ENCODE measurements at places on chromosomes 3 and 15.
A peak's percentile ranks its signal among the peaks of the same experiment; 100 is the strongest.

DNA sequence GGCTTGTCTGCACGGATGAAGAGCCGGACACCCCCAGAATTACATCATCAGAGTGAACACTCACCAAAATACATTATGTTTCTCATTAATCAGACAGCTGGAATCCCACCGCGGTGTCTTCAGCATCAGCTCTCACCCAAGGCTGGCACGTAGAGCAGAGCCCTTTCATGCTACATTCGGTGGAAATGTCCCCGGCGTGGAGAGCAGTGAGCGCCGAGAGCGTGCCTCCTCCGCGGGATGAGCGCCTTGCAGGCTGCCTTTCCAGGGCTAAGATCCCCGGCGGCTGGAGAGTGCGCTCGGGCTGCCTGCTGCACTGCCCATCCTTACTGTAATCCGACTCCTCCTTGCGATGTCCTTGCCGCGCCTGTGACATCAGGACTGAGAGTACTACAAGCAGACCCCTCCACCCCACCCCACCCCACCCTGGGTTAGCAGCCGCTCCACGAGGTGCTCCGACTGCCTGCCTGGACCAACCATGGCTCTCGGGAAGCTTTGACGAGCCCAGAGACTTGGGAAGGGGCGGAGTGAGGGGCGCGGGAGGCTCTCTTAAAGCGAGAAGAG lies at the start of gene ZNF385D:
TSS of gene ZNF385D (minus strand) at position 380 of the 561 bp plus-strand sequence. CDS start at position 86, 294 bp downstream.
- DNase-seq = peak; percentile 71

DNA sequence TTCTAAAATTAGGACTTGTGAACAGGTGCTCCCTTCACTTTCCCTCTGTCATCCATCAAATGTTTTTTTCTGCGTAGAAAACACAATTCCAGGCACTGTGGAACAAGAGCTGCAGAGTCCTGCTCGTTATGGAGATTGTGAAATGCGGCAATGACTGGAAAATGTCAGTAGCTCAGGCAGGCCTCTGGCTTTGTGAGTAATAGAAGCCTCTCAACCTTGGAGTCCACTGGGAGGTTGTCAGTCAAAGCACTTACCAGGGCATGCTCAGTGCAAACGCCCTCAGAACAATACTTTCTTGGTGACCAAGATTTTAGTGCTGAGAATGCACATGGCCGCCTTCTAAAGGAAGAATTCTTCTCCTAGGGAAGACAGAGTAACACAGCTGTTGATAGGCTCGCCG lies 26.7 kb upstream of the MED12L start:
- no peak for DNase-seq

- no peak for DNase-seq
Measured at GRCh38 chr3:108946292-108947285, 7.1 kb downstream of the GUCA1C start.

- DNase-seq = peak; percentile 31
Measured at GRCh38 chr3:17033516-17034168, 148.9 kb downstream of the PLCL2 start.

DNA sequence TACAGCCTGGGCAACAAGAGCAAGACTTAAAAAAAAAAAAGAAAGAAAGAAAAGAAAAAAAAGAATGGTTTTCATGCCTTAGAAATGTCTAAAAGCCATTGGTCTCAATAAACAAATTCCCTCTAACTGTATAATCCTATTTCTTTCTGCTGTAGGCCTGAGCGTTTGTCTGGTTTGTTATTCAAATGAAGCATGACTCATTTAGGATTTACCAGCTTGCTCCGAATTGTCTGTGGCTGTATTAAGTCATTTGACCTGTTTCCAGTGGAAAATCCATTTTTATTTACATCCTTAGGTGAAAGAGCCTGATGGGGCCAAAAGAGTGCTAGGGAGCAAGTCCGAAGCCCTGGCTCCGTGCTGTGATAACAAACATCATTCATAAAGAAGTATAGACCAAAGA lies 73.8 kb downstream of the BDH1 start:
- no peak for DNase-seq

DNA sequence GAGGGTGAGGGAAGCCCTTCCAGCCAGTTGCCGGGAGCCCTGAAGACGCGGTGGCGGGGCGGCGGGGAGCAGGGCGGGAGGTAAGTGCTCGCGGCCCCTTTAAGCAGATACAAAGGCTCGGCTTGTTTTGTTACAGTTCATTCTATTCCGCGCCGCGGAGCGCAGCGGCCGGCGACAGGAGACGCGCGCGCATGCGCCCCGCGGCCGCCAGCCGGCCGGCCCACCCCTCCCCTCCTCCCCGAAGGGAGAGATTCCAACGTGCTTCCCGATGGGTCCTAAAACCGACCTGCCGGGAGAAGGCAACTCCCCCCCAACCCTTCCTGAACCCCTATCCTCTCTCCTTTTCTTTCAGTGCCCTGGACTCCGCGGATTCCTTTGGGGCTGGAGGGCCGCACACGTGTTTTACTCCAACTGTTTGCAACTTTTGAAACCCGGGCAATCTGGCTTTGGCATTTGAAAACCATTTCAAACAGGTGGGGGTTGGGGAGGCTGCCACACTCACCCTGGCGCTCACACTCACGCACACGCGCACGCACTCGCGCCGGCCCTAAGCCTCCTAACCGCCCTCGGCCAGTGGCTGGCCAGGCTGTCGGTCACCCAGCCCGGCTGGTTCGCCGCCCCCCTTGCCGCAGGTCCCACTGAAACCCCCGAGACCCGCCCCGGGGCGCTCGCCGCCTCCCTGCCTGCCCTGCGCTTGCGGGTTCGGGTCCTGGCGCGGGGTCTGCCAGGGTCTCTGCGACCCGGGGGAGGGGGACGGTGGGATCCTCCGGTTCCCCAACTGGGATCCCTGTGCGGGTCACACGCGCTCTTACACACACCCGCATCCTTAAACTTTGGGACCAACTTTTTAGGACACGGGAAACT lies at the start of gene MAGI1:
TSS of gene MAGI1 (minus strand) at position 193 of the 864 bp plus-strand sequence. CDS start 610 bp downstream, outside the sequence.
- DNase-seq = peak; percentile 96

DNA sequence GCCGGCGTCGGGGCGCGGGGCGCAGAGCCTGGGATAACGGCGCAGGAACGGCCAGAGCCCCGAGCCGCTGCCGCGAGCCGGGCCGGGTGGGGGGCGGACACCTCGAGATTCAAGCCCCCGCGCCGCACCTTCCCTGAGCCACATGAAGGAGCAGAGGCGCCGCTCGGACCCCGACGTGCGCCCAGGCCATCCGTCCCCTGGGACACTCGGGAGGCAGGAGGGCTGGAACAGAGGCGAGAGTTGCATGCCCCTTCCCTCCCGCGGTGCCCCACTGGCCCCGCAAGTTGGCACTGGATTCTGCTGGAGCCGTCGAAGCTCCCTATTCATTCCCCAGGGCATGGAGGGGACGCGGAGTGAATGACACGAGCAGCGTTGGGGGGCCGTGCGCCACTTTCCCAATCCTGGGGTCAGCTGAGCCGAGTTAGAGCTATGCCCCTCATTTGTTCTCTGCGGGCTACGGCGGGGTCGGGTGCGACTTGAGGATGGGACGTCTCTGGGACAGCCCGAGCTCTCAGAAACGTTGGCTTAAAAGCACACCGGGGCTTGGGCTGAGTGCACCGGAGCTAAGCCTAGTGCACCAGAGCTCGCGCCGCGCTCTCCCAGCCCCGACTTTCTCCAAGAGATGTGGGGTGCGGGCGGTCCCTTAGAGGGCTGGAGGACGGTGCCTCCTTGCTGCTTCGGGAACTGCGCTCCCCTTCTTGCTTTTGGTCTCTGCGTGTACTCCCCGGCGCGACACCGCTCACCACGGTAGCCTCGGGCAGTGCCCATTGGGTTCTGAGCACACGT lies 588 bp downstream of the SLC6A1 start:
- DNase-seq = no peak

- DNase-seq = peak; percentile 8
Measured at GRCh38 chr3:165644331-165644730, 192.9 kb downstream of the BCHE start.

- DNase-seq = no peak
Measured at GRCh38 chr15:58593870-58594269, 155.6 kb downstream of the ADAM10 start.

GRCh38 chr15:88147760-88148159 lies 108.8 kb downstream of the NTRK3 start:
- no peak for DNase-seq

GRCh38 chr3:185337231-185337816 lies 25.6 kb upstream of the MAP3K13 start:
- DNase-seq = no peak

GRCh38 chr15:27961801-27962200 lies 137.3 kb downstream of the OCA2 start:
- DNase-seq = no peak

GRCh38 chr15:50854601-50855490 lies 53.6 kb upstream of the AP4E1 start:
- no peak for DNase-seq

- DNase-seq = peak; percentile 19
Measured at GRCh38 chr3:61417352-61417751, 144.0 kb upstream of the PTPRG start.

DNA sequence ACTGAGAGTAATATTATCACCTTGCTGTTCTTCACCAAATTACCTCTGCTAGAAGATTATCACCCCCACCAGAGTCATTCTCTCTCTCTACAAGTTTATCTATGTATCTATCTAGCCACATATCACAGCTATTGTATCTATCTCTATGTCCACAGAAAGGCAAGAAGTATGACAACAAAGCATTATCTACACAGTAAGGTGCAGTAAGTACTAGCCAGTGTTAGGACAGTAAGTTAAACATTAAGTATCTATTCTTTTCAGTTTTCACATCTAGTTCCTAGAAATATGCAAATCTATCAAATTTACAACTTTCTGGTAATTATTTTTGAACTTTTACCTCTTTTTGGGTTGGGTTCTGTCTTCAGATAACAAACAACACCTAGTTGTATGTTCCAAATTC lies 26.5 kb upstream of the XXYLT1 start:
- DNase-seq = no peak
